Stimulated activated CD8-positive, alpha-beta memory T cell treated with anti-CD3 and anti-CD28 coated beads, Interleukin-4, amount 100 ng/mL, for 4 hours (primary cell): ENCODE measurements at places on chromosomes 5 and 9.

GRCh38 chr9:134500931-134501760, 140.5 kb upstream of the COL5A1 start:
- no peak for DNase-seq

DNA sequence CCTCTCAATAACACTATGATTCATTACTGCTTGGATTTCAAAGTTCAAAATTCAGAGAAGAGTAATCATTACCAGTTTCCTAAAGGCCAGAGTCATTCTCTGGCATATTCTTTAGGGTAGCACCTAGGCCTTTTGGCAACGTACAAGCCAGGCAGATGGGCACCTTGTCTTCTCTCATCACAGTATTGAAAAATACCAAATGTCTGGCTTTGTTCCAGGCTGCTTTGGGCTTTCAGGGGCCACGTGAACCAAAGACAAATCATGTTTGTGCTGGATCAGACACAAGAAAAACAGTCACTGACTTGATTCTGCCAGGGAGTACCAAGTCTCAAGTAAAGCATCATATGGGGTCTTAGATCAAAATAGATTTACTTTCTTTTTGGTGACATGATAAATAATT, 15.5 kb downstream of the MEGF9 start:
- no peak for DNase-seq

DNA sequence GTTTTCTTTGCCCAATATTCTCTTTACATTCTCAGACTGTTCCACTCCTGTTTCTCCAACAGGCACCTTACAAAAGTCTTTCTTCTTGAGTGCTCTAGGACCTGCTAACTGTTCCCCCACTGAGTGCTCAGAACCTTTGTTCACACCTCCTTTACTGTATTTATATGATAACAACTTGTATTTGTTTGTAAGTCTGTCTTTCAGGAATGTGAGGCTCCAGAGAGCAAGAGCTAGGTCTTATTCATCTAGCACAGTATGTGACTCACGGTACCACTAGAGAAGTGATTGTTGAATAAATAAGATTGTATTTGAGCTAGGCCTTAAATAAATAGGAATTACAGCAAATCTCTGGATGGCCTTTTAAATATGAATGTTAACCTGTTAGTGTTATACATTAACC, 42.5 kb upstream of the MYOT start:
- no peak for DNase-seq

DNA sequence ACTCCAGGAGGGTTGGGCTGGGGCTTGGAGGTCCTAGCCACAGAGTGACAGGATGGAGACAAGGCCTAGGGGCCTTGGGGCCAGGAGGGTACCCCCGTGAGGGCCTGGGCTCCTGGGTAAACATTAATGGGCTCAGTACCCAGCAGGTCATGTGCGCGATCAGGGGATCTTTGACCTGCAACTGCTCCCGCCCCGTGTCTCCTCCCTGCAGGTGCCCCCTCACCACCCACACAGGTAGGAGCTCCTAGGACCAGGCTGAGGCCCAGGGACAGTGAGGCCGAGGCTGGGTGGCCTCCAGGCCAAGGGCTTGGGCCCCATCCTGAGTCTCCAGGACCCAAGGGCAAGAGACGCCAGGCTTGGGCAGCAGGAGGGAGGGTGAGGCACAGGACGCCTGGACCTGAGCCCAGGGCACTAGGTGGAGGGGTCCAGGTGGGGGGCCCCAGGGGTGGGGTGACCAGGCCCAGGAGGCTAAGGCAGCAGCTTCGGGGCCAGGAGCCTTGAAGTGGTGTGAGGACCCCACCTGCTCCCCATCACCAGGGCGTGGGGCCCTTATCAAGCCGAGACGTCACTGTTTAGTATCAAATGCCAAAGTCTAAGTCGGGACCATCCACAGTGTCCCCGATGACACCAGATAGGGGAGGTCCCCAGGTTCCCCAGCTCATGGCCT, at the start of gene SLC34A3:
Gene SLC34A3, plus strand, starts transcription at position 197 of the 667 bp plus-strand sequence. CDS start 802 bp downstream, outside the sequence.
- DNase-seq: no peak

- no peak for DNase-seq
These were observed 278.2 kb downstream of the GLIS3 start for GRCh38 chr9:4021621-4022213.

- DNase-seq: no peak
These were observed 1709.6 kb upstream of the WWC1 start for GRCh38 chr5:166581826-166582225.

GRCh38 chr5:41218929-41219657, 5.8 kb upstream of the C6 start:
- no peak for DNase-seq

DNA sequence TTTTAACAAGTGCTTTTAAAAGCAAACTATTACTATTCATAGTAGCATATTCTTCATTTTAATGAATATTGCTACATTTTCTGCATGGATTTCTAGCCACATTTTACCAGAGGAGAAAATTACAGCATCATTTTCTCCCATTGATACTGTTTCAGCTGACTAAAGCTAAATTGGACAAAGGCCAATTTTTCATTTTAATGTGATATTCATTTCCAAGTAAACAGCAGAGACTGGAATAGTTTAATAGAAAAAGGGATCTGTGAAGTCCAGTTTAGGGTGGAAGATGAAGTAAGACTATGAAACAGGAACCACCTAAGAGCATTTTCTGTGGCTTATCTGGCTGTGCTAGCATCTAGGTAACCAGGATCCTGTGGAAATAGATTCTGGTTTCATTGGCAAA, 128.1 kb downstream of the GIN1 start:
- no peak for DNase-seq

- DNase-seq: no peak
These were observed 365.2 kb downstream of the GADD45G start for GRCh38 chr9:89969881-89970639.

GRCh38 chr5:92513067-92513466, 1068.0 kb downstream of the NR2F1-AS1 start:
- no peak for DNase-seq

GRCh38 chr5:127612441-127613141, 36.3 kb upstream of the CTXN3 start:
- DNase-seq: no peak

GRCh38 chr9:4894076-4894475, 91.0 kb upstream of the JAK2 start:
- no peak for DNase-seq

- no peak for DNase-seq
These were observed 246.6 kb downstream of the SPOCK1 start for GRCh38 chr5:137252512-137252911.

GRCh38 chr9:100725371-100725770, 147.5 kb downstream of the CAVIN4 start:
- no peak for DNase-seq

GRCh38 chr9:8725635-8726034, 926.1 kb upstream of the DMAC1 start:
- no peak for DNase-seq

GRCh38 chr5:142981475-142981874, 211.3 kb downstream of the ARHGAP26 start:
- no peak for DNase-seq

DNA sequence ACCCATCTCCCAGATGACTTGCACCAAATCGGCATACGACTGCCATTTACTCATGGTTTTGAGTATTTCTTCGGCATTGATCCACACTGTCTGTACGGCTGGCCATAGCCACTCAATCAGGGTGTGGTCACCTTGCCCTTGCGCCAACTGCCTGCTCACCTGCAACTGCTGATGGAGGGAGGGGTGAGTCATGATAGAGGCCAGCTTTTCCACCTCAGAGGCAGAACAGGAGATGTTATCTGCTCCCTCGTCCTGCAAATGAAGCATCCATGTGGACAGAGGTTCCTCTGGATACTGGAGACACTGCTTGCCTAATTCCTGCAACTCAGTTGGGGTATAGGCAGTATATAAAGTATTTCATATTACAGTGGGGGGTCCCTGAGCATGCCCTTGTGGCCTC, 85.6 kb upstream of the ATP10B start:
- DNase-seq: no peak
